ENCODE measurements at places on chromosomes 12 and 14. TPM values are rescaled to one million over a fixed set of nuclear protein-coding genes. Genes with fewer than 3 reads are reported as not detected.

Gene CYP27B1
- not detected for total RNA-seq

Gene GALNT16
- total RNA-seq: 5.8 TPM

Gene TEX22
- under 0.01 TPM for total RNA-seq

Gene CBLN3
- total RNA-seq: 1.9 TPM

Gene TTC5
- total RNA-seq: 8.6 TPM

Gene RNFT2
- total RNA-seq: 0.17 TPM

Gene NTF3
- total RNA-seq: 1.2 TPM

Gene NKX2-1
- total RNA-seq: not detected

Gene CHST11
- 5.7 TPM for total RNA-seq

Gene CORO1C
- 248 TPM for total RNA-seq

Gene VRTN
- not detected for total RNA-seq

Gene AKAP3
- total RNA-seq: 0.63 TPM

Gene LPCAT3
- 21.6 TPM for total RNA-seq

Gene ASPG
- total RNA-seq: 0.75 TPM

Gene SPIC
- not detected for total RNA-seq

Gene GIT2
- total RNA-seq: 37.5 TPM

Gene BIN2
- total RNA-seq: 1.7 TPM

Gene C12orf50
- not detected for total RNA-seq

Gene FOXG1
- total RNA-seq: 0.65 TPM

Gene KRT75
- not detected for total RNA-seq

Gene AKAP5
- total RNA-seq: 0.83 TPM

Gene GYS2
- total RNA-seq: not detected

Gene HOXC6
- 0.32 TPM for total RNA-seq

Gene TMPRSS12
- total RNA-seq: not detected

Gene TSHR
- total RNA-seq: not detected

Gene DEGS2
- 0.06 TPM for total RNA-seq

Gene MYF6
- total RNA-seq: not detected

Gene PTPRO
- total RNA-seq: 5.0 TPM

Gene KRT3
- not detected for total RNA-seq

Gene LRP10
- total RNA-seq: 230 TPM

Gene APOLD1
- 49.4 TPM for total RNA-seq

Gene DBX2
- total RNA-seq: not detected

Gene ACOT4
- 0.50 TPM for total RNA-seq

Gene BATF
- total RNA-seq: 37.3 TPM

Gene PIK3C2G
- total RNA-seq: 0.06 TPM

Gene POTEM
- not detected for total RNA-seq

Gene NTS
- total RNA-seq: 0.40 TPM

Gene CISTR
- not detected for total RNA-seq

Gene MDP1
- total RNA-seq: 12.9 TPM

Gene KRT72
- total RNA-seq: not detected

Gene HNF1A
- total RNA-seq: not detected

Gene KERA
- not detected for total RNA-seq

Gene KRT79
- not detected for total RNA-seq

Gene GALNT8
- total RNA-seq: 2.7 TPM

Gene ERBB3
- total RNA-seq: 13.9 TPM

Gene FZD10
- 0.97 TPM for total RNA-seq

Gene HECTD4
- total RNA-seq: 27.3 TPM

Gene TAS2R9
- total RNA-seq: not detected

Gene IKZF4
- 20.4 TPM for total RNA-seq

Gene RPL10L
- not detected for total RNA-seq

Gene SYNDIG1L
- 0.29 TPM for total RNA-seq

Gene LALBA
- not detected for total RNA-seq

Gene KCNMB4
- 6.6 TPM for total RNA-seq

Gene TAS2R8
- not detected for total RNA-seq

Gene SMOC1
- 0.45 TPM for total RNA-seq

Gene TSPAN9
- total RNA-seq: 35.4 TPM

Gene TMEM233
- total RNA-seq: 0.50 TPM

Gene RERG
- total RNA-seq: 14.4 TPM

Gene KIF26A
- total RNA-seq: 4.8 TPM

All from esophagus muscularis mucosa (tissue), 4 donors.